Endothelial cell (in vitro differentiated cells): ENCODE measurements at places on chromosomes 1 and 21.

- no peak for DNase-seq
These were observed 64.0 kb downstream of the CCDC18 start for GRCh38 chr1:93244298-93245069.

GRCh38 chr1:22637907-22638445 is 1.5 kb downstream of the C1QA start:
- no peak for DNase-seq

GRCh38 chr1:167054531-167054930 is 35.6 kb downstream of the GPA33 start:
- no peak for DNase-seq

DNA sequence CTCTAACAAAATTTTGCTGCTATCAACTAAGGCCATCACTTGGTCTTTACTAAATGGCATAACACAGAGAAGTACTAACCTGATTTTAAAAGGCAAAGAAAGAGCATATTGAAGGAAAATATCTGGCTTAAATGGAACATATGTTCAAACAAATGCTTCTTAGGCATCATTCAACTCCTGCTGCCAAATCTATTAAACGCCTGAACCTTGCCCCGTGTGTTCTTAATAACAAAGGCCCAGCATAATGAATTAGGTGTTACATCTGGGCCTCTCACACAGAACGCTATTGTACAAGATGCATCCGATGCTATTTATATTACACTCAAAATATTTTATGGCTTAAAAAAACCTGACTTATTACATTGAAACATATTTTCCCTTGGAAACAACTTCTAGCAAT is 48.4 kb downstream of the B3GALNT2 start:
- DNase-seq, result no peak

- DNase-seq, result no peak
These were observed 66.0 kb downstream of the TMEM200B start for GRCh38 chr1:29057700-29058099.

DNA sequence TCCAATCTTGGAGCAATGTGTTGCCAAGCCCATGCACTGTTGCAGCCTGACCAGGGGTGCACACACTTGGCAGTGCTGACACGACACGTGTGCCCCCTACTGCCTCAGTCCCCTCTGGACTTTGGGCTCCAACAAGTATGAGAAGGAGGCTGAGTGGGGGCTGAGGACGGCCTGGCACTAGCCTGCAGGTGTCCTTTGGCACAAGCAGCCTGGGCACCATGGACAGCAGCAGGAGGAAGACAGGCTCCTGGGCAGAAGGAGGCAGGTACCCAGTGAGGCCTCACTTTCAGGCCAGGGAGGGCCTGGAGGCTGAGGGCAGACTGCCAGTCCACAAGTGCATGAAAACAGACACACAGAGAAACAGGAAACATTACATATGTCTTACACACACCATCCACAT is 1702.9 kb upstream of the B3GALT2 start:
- no peak for DNase-seq

DNA sequence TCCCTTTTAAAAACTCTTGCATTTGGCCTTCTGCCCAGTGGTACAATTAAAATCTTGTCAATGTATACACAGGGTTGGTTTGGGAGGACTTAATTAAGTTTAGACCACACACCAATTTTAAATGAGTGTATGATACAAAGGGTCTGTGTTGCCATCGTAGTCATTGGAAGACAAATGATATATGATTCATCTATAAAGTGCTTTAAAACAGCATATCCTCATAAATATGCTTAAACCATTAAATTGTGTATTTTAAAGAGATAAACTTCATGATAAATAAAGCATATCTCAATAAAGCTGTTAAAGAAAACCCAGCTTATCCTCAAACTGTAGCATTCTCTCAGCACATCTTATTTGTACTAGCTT is 69.5 kb downstream of the LUZP1 start:
- DNase-seq, result no peak

GRCh38 chr21:17371450-17371849 is 141.4 kb upstream of the CXADR start:
- no peak for DNase-seq

- DNase-seq, result no peak
These were observed 5.6 kb downstream of the RGS4 start for GRCh38 chr1:163074716-163075284.

DNA sequence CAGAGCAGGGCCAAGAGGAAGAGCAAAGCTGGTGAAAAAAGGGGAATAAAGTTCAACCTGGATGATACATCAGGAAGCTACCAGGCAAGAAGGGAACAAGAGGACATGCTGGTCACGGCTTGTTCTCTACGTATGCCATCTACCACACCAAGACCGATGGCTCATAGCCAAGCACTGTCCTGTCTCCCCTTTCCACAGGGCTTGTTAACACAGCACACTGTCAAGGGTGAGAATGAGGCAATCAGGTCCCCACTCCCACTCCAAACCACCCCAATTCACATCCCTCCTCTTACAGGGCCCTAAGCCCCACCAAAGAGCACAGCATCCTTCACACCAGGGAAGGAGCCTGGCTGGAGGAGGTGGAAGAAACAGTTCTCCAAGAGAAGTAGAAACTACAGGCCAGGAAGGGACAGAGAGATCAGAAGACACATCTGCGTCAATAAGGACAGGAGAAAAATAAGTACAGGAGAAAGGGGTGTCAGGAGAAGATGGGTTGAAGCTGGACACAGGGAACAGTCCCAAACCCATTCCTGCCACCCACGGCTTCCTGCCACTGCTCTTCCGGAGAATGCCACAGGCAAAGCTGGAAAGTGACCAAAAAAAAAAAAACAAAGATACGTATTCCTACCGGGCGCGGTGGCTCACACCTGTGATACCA is 923 bp upstream of the SHC1 start:
- no peak for DNase-seq

DNA sequence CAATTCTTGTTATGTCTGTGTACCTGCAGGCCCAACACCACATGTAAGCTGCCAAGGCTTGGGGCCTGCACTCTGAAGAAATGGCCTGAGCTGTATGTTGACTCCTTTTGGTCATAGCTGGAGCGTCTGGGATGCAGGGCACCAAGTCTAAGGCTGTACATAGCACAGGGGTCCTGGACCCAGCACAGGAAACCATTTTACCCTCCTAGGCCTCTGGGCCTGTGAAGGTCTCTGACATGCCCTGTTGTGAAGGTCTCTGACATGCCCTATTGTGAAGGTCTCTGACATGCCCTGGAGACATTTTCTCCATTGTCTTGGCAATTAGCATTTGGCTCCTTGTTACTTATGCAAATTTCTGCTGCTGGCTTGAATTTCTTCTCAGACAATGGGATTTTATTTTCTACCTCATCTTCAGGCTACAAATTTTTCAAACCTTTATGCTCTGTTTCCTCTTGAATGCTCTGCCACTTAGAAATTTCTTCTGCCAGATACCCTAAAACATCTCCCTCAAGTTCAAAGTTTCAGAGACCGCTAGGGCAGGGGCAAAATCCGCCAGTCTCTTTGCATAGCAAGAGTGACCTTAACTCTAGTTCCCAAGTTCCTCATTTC is 246.7 kb upstream of the B3GALT2 start:
- DNase-seq, result no peak

GRCh38 chr1:16175610-16176553 is 20.0 kb upstream of the EPHA2 start:
- no peak for DNase-seq

- no peak for DNase-seq
These were observed 10.2 kb downstream of the GSTM3 start for GRCh38 chr1:109730666-109731065.

DNA sequence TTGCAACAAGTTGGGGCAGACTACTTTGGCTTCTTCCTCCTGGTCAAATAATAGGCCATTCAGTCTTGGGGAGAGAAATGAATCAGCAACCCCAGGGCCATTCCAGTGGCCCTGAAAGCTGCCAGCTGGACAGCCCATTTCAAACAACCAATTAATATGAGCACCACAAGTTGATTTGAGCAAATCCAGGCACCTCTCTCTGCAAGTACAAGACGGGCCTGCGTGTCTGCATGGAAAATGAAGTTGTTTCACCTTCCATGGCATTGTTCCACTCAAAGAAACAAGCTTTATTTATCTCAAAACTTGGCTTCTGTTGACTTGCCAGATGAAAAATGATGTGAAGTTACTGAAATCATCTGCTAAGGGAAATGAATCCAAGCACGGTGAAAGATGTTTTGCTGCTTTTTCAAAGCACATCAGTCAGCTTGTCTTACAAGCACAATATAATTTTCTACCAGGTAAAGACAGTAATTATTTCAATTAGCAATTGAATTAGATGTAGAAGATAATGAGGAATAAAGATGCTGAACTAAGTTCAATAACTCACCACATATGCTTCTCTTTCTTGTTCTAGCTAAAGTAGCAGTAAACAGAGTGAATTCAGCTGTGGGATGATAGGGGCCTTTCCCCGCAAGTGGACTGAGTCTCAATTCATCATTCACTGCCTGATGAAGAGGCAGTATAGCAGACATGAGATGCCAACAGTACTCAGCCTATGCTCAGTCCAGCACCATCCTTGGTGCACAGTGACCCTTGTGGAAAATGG is 95.2 kb upstream of the SSX2IP start:
- DNase-seq, result no peak

GRCh38 chr1:24139841-24140425 is 3.0 kb downstream of the IL22RA1 start:
- DNase-seq, result no peak

GRCh38 chr1:174160109-174160473 is 771 bp downstream of the RABGAP1L start:
- peak; percentile 28 for DNase-seq

- no peak for DNase-seq
These were observed 83.0 kb downstream of the NFIA start for GRCh38 chr1:61165402-61165801.

DNA sequence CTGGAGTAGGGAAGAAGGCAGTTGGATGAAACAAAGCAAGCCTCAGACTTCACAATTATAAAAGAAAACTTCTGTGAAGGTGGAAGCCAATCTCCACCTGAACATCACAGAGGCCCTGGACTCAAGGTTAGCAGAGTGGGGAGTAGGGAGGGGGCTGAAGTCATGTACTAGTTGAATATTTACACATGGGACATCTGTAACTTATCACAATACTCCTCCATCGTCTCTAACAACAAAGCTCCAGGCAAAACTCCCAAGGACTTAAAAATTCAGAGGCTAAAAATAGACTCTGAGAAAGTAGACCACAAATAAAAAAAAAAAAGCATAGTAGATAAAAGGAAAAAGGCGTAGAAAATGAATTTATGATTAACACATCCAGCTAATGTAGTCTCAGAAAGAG is 326.3 kb upstream of the PKN2 start:
- no peak for DNase-seq

DNA sequence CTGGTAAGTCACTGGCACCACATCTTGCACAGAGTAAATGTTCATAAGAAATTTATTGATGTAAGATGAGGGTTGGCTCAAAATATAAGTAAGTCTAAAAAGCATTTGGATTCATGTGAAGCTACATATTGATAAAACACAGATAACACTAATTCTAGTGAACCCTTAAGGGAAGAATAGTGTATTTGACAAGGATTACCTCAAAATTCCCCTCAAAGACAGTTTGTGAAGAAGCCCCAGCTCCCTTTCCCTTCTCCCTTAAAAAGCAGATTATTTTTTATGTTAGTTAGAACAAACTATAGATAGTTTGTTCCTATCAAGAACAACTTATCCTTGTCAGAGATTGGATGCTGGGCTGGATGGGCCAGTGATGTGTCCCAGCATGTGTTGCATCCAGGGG is 10.7 kb downstream of the FGGY start:
- no peak for DNase-seq

DNA sequence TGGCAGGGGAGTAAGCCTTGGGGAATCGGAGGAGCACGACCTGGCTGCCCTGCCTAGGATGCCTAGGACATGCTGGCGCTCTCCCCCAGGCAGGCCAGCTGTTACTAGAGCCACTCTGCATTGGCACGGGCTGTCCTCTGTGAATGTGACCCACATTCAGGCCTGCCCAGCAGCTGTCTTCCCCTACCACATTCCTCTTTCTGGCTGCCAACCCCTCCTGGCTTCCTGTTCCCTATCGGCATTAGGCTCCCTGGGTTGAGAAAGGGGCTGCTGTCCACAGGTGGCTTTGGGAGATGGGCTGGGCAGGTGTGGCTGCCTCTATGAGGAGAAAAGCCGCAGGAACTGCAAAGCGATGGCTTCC is 2.3 kb upstream of the NFASC start:
- DNase-seq, result no peak

- DNase-seq, result no peak
These were observed 4.5 kb downstream of the URB1 start for GRCh38 chr21:32388306-32388705.

- no peak for DNase-seq
These were observed 15.2 kb upstream of the TNR start for GRCh38 chr1:175758601-175759000.

GRCh38 chr1:212413902-212414327 is 771 bp downstream of the PACC1 start:
- no peak for DNase-seq

DNA sequence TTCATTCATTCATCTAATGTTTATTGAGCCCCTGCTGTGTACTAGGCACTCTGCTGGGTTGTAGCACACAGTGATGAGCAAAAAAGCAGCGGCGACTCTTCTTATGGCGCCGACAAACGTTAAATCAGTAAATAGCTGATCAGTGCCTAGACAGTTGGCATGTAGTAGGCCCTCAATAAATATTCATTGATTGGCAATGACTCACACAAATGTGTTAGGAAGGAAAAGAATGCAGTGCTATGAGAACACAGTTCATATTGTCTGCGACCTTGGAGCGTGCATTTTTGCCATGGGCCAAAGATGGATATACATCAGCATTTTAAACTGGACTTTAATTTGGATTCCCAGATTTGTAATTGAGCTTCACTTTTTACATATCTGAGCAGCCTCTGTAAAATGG is 52.0 kb downstream of the PRDM2 start:
- no peak for DNase-seq

DNA sequence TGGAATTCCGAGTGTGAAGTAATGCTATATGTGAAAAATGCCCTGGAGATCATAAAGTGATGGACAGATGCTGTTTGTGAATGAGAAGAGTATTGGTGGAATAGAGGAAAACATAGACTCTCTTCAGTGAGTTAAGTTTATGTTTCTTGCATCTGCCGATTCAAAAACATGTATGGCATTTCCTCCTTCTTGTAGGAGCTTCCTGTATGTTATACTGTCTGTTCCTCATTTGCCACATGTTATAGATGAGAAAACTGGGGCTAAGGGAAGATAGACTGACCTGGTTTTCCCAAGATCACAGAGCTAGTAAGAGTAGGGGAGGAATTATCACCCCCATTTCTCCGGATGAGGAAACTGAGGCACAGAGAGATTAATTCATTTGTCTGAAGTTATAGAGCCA is 41.1 kb upstream of the IL20 start:
- no peak for DNase-seq

- DNase-seq, result peak; percentile 81
These were observed 48.0 kb downstream of the SMYD2 start for GRCh38 chr1:214328770-214329469.

- no peak for DNase-seq
These were observed 20.8 kb upstream of the EPB41 start for GRCh38 chr1:28893403-28894102.
